Cortex of kidney (tissue), 1 donor: ENCODE measurements at places on chromosomes 11 and 22.

DNA sequence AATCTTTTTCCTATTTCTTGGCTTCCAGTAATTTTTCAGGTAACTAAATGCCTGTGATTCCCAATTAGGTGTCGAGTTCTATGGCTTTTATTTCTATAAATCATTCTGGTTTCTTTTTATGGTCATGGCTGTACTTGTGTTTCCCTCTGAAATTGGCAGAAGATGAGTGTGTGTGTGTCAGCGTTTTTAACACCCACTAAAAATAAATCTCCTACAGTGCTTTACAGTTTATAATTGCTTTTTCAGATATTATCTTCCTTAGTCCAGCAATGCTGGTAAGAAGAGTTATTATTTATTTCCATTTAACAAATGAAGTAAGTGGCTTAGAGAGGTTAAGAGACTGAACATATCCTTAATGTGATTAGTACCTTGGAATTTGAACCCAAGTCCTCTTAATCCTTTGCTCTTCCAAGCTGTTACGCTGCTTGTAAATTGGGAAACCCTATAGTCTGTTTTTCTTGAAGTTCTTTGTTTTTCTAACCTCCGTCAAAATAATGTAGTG, 125.2 kb downstream of the TEAD1 start:
- DNase-seq: no peak

GRCh38 chr11:67278135-67278938, 10.8 kb upstream of the ANKRD13D start:
- no peak for DNase-seq

DNA sequence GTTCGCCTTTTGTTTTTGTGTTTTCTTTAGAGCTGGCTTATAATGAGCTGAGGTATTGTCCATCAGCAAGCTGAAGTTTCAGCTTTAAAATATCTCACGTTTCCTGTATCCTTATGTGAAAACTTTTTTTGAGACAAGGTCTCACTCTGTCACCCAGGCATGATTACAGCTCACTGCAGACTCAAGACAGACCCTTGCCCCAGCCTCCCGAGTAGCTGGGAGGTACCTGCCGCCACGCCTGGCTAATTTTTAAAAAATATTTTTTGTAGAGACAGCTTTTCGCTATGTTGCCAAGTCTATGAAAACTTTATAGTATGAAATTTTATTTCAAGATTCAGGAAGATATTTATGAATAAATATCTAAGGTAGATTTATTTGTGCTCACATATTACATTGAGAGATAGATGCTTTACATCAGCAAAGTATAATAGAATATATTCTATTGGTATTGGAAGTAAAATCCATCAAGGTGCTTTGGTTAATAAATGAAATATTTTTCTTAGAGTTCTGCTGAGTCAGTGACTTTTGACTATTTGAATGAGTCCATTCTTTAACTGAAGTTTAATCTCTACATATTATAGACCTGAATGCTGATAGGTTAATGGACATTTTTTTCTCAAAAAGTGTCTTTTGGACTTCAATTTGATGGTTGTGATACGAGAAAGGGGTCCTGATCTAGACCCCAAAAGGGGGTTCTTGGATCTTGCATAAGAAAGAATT, 10.2 kb downstream of the KREMEN1 start:
- no peak for DNase-seq

DNA sequence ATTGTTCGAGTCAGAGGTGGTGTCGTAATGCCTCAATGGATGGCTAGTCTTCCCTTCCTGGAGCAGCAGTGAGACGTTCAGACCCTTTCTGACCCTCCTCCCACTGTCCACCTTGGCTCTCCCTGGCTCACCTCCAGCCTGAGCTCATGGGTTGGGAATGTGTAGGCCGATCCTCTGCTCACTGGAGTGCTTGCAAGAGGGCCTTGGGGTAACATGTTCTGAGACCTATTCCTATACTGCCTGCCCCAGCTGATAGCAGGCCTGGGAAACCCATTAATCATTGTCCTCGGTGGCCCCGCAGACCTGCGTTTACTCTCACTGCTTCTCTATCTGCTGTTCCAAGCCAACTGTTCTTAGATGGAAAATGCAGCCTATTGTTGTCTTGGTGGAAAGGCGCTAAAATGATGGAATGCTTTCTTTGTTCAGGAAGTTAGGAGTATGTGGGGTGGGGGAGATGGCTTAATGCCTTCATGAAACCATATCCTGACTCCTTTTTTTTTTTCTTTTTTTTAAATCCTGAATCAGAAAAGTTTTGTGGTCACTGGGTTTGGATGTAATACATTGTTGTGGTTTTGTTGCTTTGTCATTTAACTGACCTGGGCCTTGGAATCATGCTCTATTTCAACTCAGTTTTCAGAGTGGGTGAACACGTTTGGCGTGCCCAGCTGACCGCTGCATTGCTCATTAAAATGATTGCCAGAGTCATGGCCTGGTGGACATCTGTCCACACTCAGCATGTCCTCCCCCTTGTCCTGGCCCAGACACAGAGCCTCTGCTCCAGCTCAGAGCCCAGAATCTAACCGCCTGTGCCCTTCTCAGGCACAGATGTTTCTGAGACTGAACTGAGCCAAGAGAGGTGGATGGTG, 72.5 kb downstream of the MICAL2 start:
- DNase-seq: no peak

- no peak for DNase-seq
Measured at GRCh38 chr11:125337836-125338834, 157.9 kb downstream of the FEZ1 start.

DNA sequence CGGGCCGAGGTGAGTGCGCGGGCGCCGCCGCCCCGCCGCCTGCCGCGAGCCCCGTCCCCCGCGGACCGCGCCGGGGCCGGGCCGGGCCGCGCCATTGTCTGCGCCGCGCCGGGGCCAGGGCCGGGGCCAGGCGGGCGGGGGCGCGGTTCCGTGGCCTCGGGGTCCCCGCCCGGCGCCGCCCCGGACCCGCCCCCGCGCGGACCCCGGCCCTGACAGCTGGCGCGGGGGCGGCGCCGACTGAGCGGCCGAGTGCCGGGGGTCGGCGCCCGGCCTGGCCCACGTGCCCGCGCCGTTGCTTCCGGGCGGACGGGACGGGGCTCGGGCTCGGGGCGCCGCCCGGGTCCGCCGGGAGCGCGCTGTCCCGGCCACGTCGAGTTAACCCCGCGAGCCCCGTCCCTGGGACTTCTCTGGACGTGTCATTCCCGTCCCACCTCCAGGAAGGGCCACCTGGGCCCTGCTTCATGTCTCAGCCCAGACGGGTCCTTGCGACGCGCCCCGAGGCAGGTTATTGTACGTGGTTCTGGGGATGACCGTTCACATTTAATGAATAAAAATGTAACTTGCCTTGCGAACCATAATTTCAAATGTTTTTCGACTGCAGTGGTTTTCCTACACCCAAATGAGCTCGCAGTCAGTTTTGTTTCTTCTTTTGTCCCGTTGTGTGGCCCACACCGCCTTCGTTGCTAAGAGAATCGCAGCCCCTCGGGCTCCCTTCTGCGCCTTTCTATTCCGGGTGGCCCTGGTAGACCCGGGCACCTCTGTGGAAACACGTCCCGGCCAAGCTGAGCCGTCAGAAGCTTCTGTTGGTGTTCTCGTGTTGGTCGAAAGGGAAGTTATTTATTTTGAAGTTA, 562 bp downstream of the ZBED4 start:
- DNase-seq: no peak

- DNase-seq: no peak
Measured at GRCh38 chr22:27588268-27588667, 213.3 kb downstream of the MN1 start.

DNA sequence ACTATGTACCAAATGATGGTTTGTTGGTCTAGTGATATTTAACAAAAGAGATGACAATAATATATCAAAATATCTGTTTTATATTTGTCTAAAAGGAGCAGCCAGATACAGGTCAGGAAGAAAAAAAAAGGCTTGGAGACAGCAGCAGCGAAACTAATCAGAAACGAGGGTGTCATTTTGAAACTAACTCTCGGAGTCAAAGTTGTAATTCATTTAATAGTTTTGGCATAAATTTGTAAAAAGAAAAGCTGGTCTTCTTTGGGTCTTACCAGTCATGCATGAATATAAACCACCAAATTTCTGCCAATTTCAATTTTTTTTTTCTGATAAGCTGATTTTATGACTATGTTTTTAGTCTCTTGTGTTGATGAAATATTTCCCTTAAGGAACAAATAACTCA, 25.5 kb downstream of the NPAT start:
- no peak for DNase-seq

GRCh38 chr11:67605231-67606011, 1.3 kb upstream of the NDUFV1 start:
- no peak for DNase-seq

DNA sequence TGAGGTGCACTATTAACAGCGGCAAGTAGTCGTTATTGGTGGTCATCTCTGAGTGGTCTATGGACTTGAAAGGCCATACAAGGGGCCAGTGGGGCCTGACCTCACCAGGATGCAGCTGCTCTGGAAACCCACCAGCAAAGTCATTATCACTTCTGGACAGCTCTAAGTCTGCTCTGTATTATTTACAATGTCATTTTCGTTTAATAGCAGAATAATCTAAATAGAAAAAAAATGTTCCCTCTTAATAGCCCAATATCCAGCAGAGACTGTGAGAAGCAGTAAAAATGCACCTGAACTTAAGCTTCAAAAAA, 85.0 kb upstream of the EED start:
- DNase-seq: no peak

GRCh38 chr22:50530580-50530876, 716 bp upstream of the TYMP start:
- DNase-seq: no peak

DNA sequence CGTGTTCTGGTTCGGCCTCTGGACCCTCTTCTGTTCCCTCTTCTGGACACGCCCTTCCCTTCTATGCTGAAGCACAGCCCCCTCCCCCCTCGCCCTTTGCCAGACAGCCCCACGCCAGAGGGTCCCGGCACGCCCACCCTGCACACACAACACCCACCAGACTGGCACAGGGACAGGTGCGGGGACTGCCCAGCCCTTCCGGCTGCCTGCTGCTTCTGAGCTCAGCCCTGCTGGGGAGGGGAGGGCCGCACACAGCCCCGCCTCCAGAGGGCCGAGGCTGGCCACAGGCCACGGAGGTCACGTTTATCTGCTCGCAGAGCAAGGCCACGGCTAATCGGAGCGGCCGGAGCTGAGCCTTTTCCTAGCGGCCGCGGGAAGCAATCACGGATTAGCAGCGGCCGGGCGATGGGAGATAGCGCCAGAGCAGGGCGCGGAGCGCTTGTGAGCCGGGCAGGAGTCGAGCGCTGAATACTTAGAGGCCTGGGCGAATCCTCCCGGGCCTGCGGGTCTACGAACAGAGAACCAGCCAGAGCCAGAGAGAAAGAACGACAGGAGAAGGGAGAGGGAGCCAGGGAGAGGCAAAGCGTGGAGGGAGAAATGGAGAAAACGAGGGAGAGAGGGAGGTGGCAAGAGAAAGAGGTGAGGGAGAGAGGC, 21.5 kb downstream of the OTUB1 start:
- no peak for DNase-seq

- no peak for DNase-seq
Measured at GRCh38 chr11:27612932-27613880, 87.0 kb downstream of the BDNF start.

- DNase-seq: no peak
Measured at GRCh38 chr11:126968915-126969314, 31.7 kb downstream of the KIRREL3 start.

DNA sequence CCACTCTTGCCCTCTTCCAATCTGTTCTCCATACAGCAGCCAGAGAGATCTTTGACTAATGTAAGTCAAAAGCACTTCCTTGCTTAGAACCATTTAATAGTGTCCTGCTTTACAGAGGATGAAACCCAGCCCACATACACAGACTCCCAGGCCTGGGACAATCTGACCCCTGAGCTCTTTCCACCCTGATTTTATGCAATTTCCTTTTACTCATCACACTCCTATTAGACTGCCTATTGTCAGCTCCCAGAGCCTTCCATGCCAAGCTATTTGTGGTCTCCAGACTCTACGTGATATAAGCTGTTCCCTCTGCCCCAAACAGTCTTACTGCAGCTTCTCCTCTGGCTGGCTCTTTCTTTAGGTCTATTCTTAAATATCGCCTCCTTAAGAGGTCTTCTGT, 28.1 kb downstream of the ME3 start:
- no peak for DNase-seq
